ENCODE measurements at places on chromosomes 1 and 21.
A peak's percentile ranks its signal among the peaks of the same experiment; 100 is the strongest.

- peak; percentile 38 for DNase-seq
Measured at GRCh38 chr1:84973498-84974334, 23.2 kb downstream of the MCOLN2 start.

- DNase-seq, result no peak
Measured at GRCh38 chr1:222950892-222951291, 136.1 kb downstream of the DISP1 start.

- DNase-seq, result no peak
Measured at GRCh38 chr1:247948558-247948957, at the start of gene OR2L8. Gene OR2L8 (plus strand): TSS chr1:247948858. CDS start chr1:247948858, 0 bp downstream.

DNA sequence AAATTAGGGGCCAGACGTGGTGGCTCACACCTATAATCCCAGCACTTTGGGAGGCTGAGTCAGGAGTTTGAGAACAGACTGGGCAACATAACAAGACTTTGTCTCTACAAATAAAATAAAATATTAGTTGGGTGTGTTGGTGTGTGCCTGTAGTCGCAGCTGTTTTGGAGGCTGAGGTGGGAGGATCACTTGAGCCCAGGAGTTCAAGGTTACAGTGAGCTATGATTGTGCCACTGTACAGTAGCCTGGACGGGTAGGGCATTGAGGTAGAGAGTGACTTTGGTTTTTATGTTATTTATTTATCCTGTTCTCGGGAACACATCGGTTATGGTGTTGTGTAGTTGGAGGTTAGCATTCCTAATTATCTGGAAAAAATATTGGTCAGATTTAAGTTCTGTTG, 19.5 kb downstream of the KIF1B start:
- DNase-seq, result no peak

GRCh38 chr1:164667600-164667999, 108.6 kb downstream of the PBX1 start:
- DNase-seq, result no peak

GRCh38 chr1:213256438-213257087, 205.5 kb downstream of the RPS6KC1 start:
- DNase-seq, result no peak

DNA sequence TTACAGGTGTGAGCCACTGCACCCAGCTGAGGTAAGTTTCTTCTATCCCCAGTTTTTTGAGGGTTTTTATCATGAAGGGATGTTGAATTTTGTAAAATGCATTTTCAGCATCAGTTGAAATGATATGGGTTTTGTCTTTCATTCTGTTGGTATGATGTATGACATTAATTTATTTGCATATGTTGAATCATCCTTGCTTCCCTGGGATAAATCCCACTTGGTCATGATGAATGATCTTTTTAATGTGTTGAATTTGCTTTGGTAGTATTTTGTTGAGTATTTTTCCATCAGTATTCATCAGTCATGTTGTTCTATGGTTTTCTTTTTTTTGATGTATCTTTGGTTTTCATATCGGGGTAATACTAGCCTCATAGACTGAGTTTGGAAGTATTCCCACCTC, 141.0 kb downstream of the RPS6KC1 start:
- DNase-seq, result no peak

- DNase-seq, result no peak
Measured at GRCh38 chr1:40986328-40986783, 6.9 kb downstream of the CTPS1 start.

GRCh38 chr1:153680120-153680403, 1.6 kb downstream of the NPR1 start:
- no peak for DNase-seq

DNA sequence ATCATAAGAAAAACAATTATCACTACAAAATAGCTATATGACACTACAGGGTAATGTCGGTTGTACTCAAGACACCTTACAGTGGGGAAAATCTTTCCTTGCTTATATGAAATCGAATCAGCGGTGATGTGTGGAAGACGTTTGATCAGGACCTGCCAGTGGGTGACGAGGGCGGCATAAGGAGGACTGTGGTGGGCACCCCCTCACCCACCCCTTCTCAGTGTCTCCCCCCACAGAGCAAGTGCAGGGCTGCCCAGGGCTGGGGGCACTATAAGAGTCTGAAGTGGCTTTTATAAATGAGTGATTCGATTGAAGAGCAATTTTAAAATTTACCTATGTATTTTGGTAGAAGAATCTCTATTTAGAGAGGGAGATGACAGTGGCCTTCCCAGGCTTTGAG, 35.8 kb downstream of the CRYAA start:
- no peak for DNase-seq

DNA sequence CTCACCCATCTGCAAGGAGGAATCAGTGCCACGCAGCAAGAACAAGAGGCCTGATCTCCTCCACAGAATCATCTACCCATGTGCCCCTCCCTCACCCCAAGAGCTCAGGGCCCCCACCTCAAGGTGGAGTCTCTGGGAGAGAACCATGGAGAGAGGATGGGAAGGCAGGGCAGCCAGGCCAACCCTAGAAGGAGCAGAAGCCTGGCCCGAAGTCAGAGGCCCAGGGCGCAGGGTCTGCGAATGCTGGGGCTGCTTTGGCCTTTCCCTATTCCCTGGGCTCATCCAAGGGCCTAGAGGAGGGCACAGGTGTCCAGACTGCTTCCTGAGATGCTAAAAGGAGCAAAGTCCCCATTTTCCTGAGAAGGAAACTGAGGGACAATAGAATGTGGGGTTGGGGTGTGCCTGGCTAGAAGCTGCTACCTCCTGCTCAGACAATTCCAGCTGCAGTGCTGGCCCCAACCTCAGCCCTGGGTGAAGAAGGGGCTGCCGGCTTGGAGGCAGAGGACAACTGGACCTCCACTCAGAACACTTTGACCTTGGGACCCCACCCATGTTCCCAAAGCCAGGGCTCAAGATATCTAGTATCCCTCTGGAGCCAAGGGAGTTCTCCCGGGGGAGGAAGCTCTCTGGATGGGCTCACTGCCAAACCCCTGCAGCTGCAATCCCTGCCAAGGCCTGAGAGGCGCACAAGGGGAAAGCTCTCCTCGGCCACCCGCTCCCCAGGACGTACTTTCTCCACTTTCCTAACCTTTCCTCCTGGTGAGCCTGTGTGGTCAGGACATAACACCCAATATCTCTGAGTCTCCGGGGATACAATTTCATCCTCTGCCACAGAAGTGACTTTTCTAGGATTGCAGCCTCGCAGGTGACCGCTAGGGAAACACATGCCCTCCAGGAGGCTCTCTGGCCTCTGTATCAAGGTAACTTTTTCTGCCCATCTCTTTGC, 16.6 kb upstream of the LEMD1 start:
- peak; percentile 70 for DNase-seq

GRCh38 chr1:95098196-95098595, 19.0 kb upstream of the TLCD4 start:
- DNase-seq, result no peak

GRCh38 chr1:159076438-159077119, at the start of gene AIM2:
Gene AIM2 (minus strand): TSS chr1:159076766. CDS start chr1:159073499, 3,267 bp downstream.
- DNase-seq, result no peak

GRCh38 chr1:94755675-94756074, 64.5 kb upstream of the SLC44A3 start:
- DNase-seq, result peak; percentile 95

DNA sequence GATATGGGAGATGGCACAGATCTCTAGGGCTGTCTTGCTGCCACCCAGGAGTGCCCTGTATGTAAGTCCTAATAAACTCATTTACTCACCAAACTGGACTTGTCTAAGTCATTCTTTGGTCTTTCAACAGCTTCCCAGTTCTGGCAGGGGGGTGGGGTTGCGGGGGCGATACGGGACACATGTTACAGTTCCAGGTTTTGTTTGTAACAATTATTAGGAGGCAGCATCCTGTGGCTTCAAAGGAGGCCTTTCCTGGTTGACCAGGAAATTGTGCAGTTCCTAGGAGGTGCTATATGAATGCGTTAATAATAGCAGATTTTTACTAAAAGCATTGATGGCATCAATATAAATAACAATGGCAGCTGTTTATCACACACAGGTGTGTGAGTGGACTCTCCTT, 42.7 kb upstream of the TRIM45 start:
- DNase-seq, result no peak

DNA sequence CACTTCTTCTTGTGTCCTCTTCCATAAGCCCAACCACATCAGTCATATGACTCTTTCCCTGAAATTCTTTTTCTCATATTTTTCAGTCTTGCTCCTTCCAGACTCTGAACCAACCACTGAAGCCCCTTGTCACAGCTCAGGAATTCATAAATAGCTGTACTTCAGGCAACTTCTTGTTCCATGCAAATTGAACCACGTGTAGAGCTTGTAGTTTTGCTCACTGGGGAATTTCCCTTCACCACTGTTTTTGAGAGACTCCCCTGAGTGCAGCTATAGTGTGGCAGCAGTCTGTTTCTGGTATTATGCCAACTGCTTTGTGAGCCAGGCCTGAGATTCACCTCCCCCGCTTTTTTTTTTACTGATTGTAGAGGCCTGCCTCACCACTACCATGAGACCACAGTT, 150.3 kb upstream of the SPAG17 start:
- no peak for DNase-seq

DNA sequence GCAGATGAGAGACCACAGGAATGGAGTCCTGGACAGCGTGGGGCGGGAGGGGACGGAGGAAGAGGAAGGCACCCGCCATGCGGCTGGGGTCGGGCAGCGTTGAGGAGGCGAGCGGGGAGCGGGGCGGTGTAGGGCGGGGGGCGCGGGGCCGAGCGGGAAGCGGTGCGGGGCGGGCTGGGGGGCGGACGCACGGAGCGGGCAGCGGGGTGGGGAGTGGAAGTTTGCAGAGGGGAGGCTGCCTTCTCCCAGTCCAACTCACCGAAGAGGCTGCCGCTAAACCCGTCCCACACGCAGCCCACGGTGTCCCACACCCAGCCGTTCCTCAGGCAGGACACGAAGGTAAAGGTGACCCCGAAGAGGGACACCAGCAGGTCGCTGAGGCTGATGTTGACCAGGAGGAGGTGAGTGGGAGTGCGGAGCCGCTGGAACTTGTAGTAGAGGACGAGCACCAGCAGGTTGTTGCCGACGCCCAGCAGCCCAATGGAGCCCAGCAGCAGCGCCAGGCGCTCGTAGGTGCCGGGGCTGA, 483 bp downstream of the CHML start:
- peak; percentile 71 for DNase-seq

DNA sequence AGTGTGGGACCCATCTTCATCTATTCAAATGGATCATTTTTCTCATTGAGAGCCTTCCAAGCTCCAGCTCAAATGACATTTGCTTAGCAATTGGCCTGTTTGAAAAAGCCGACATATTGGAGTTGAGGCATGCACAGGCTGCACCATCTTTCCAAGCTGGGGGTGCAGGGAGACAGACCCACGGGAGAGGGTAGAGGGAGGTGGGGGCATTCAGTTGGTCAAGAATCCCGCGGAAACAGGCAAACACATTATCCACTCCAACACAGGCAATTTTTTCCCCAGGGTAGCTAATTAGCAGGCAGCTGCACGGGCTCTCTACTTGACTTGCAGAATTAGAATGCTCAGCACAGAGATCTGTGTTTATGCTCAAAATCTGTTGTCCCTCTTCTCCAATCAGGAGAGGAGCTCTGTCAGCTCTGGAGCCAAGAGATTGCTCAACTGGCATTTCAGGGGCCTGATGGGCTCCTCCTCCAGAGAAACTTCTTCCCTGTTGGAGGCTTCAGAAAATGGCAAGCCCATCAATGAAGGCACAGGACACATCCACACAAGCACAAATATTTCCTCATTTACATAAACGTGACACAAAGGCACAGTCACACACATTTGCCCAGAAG, 267.8 kb downstream of the FOXD2 start:
- no peak for DNase-seq

DNA sequence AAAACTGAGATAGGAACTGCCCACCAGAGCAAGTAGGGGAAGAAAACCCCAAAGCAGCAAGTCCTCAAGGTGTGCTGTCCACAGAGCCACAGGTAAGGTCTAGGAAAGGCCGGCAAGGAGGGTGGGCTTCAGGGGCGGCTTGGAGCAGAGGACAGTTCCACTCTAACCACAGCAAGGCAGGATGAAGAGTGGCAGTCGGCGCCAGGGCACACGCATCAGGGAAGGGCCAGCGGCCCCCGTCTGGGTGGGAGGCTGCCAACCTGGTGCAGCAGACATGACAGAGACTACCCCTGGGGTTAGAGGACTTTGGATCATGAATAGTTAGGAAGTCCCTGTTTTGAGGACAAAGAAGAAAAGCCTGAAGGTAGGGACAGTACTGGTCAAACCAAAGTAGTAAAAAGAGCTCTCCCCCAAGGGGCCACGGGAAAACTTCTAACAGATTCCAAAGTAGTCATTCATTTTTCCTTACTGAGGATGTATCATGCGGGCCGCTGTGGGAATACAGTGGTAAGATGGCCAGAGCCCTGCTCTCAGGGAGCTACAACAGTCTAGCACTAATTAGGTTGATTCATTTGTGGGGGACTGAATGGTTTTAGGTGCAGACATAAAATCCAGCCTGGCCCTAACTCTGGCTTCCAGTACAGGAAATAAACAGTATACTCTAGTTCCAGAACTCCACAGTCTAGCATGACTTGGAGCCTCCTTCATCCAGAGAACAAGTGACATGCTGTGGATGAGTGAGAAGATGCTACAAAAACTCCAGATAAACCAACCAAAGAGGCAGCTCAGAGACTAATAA, 3.5 kb upstream of the RAP1GAP start:
- no peak for DNase-seq

DNA sequence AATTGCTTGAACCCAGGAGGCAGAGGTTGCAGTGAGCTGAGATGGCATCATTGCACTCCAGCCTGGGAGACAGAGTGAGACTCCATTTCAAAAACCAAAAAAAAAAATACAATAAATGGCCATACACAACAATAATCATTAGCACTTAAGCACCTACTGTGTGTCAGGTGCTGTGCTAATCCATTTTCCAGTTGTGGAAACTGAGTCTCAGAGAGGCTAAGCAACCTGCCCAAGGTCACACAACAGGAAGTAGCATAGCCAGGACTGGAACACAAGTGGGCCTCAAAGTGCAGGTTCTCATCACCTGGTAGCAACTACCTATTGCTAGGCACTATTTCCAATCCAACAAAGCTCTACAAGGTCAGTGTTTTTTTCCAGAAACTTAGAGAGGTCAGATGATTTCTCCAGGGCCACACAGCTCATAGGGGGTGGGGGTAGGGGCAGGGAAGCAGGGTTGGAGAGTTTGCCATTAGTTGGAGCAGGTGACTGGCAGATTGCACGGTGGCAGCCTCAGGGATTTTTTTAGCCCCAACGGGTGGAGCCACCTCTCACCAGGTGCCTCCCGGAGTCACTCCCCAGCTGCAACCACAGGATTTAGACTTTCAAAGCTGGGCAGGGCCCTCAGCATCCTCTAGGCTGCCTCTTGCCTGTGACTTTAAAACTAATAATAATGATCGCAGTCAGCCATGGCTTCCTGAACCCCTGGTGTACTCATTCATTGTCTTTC, 52.5 kb upstream of the ID3 start:
- no peak for DNase-seq
